Renal cortical epithelial cell (primary cell): ENCODE measurements at places on chromosomes 12 and 14. TPM values are rescaled to one million over a fixed set of nuclear protein-coding genes. Genes with fewer than 3 reads are reported as not detected.

DNA sequence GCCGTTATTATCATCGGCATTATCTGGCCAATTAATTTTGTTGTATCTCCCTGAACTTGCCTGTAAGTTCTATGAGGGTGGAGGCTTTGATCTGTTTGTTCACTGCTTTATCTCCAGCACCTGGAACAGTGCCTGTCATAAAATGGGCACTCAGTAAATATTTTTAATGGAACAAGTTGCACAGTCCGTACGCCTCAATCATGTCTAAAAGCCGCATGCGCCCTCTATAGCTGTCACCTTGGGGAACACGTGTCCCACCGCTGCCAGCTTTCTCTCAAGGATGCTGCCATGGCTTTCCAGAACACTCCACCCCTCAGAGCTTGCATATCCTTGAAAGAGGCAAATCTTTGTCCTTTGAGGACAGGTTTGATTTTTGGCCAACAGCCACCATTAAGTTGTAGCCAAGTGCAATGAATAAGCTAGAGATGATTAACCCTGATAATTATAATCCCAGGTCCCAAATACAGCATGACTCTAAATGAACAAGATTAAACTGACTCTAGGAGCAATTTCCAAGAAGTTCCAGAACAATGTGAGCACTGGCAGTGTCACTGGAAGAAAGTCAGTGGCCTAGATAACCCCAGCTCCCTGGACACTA lies 55.1 kb downstream of the ERH start:
- peak; percentile 86 for DNase-seq

The AQP6 gene
- total RNA-seq, result not detected in 2 replicates

The CAMKK2 gene
- 14.6 and 21.1 TPM in 2 replicates for total RNA-seq

The TMTC2 gene
- 4.7 and 11.1 TPM in 2 replicates for total RNA-seq
